Calu3 (cell line): ENCODE measurements at places on chromosomes 2 and 18.

DNA sequence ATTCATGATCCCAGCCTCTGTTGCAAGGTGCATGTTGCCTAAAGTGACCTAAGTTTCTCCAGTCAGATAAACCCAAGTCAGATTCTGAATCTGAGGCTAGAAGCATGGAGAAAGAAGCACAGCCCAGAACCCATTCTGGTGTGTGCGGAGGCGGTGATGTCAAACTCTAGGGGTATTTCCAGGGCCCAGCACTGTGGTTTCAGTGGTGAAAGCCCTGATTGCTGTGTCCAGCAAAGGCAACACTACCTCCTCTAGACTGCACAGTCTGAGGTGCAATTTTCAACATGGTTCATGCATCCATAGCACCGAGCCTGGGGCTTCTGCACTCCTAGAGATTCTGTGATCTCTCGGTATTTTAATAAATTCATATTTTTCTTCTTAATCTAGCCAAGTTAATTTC, 264.8 kb upstream of the KLHL29 start:
- DNase-seq = no peak

DNA sequence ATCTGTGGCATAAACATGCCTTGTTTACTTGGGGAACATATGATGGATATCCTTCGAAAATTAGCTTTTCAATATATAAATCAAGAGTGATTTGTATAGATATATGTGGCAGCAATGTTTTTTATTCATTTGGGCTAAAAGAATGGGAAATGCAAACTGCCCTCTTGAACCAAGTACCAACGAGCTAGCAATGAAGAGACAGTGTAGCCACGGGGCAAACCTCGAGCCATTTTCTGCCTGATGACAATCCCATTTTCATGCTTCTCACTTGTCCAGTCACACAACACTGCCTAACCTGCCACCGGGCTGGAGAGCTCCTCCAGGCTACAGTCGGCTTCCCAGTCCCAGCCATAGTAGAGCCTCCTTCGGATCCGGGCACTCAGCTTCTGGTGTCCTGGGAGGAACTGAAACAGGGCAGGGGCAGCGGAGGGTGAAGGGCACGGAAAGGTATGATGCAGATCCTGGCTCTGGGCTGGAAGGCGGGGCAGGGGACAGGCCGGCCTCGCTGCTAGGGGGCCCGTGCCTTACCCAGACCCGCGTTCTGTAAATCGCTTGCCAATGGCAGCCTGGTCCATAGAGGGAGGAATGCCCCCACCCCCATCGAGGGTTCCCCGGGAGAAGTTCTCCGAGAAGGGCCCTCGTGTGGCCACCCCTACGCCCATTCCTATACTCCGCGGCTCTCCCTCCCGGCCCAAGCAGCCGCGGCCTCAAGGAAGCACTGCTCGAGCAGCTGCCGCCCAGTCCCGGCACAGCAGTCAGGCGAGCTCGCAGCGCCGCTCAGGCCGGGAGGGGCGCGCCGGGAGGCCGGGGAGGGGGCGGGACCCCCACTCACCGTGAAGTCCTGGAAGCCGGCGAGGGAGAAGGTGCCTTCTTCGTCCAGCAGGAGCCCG, 552 bp downstream of the CNPPD1 start:
- peak; percentile 60 for DNase-seq

GRCh38 chr2:157751462-157752058, 122.9 kb upstream of the ACVR1C start:
- DNase-seq = no peak

GRCh38 chr2:10970666-10971065, 58.9 kb downstream of the KCNF1 start:
- DNase-seq = no peak

DNA sequence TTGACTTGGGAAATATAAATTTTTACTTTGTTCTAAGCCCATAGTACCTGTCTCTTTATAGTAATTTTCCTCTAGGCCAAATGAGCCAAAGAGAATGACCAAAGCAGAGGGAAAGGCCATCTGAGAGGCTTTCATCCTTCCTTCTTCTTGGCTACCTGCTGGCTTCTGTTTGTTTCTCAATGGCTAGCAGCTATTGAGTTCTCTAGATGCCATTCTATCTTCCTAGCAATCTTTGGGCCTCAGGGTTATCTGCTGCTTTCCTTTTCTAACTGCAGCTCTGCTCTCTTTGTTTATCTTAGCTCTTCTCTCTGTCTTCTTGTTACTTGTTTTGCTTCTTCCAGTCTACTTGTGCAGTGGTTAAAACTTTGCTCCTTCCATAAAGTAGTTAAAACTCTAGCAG, 601.1 kb upstream of the NRXN1 start:
- no peak for DNase-seq

- no peak for DNase-seq
These were observed 43.4 kb downstream of the UPP2 start for GRCh38 chr2:158144914-158145625.

DNA sequence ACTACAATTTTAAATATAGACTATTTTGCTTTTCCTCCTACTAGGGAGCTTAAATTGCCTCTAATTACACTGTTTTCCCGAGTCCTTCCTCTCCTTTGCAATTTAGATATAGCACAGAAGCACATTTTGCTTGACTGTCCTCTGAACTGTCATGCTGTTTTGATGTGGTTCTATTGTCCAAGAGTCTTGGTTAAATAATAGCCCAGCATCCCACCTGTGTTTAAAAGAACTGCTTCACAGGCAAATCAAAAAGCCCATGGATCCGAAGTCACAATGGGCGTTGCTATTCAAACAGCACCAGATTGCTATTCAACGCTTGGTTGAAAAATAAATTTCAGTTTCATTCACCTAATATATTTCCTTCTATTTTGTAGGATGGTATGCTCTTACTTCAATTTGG, 22.3 kb upstream of the ACTR3 start:
- DNase-seq = no peak

- no peak for DNase-seq
These were observed 8.4 kb upstream of the NMI start for GRCh38 chr2:151297882-151298281.

GRCh38 chr2:184598316-184599053, at the start of gene ZNF804A:
Gene ZNF804A, plus strand, starts transcription at chr2:184598529. Its CDS starts 431 bp downstream, at chr2:184598960.
- DNase-seq = peak; percentile 40

DNA sequence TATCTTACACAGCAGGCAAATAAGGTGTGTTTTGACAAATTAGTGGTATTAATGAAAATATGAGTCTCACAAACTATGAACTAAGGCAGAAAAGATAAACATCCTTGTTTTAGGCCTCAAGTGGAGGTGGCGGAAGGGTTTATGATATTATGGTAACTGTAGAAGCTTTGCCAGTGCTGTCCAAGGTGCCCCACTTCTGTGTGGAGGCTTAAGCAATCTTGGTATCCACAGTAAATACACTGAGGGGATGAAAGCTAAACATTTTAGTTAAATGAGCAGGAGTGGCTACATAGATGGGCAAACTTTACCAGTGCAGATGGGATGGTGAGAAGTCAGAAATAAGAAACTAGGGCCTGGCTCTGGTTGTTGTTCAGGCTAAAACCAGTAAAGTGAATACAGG, 84.7 kb downstream of the BARD1 start:
- no peak for DNase-seq

- DNase-seq = no peak
These were observed 118.4 kb downstream of the SH3BP4 start for GRCh38 chr2:235070063-235070706.

DNA sequence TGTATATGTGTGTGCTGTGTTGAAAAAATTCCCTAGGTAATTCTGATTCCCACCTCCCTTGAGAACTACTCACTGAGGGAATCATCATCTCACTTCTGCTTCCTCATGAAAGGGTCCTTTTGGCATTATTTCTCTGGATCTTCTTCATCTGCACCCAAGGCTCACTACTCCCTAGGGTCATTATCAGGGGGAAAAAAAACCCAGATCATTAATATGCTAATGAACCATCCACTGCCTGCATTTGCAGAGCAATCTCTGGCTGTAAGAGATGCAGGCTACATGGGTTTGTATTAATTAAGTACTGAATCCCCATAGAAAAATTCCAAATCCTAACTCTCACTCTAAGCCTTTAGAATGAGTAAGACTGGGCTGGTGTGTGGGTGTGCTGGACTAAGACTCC, 68.0 kb upstream of the IGFBP5 start:
- DNase-seq = no peak

GRCh38 chr18:80197528-80197927, 49.8 kb downstream of the PARD6G start:
- no peak for DNase-seq

- DNase-seq = no peak
These were observed 61.3 kb upstream of the FHL2 start for GRCh38 chr2:105460048-105460732.

- DNase-seq = no peak
These were observed 79.6 kb downstream of the MIB1 start for GRCh38 chr18:21820033-21820810.

- no peak for DNase-seq
These were observed 73.3 kb downstream of the NDUFA10 start for GRCh38 chr2:239951825-239952224.

DNA sequence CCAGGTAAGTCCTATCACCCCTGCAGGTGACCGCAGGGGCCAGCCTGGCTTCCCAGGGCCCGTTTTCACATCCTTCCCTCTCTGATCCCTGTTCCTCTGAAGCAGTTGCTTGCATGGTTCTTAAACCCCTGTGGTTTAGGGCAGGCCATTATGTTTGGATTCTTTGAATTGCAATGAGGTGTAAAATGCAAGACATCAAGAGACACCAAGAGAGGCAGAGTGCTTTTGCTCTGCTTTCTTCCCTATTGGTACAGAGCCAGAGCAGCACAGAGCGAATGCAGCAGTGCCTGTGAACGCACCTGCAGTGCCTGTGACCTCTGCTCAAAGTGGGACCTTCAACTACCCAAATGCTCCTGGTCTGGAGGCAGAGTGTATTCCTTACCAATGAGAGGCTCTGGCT, 7.6 kb downstream of the RFX8 start:
- no peak for DNase-seq

DNA sequence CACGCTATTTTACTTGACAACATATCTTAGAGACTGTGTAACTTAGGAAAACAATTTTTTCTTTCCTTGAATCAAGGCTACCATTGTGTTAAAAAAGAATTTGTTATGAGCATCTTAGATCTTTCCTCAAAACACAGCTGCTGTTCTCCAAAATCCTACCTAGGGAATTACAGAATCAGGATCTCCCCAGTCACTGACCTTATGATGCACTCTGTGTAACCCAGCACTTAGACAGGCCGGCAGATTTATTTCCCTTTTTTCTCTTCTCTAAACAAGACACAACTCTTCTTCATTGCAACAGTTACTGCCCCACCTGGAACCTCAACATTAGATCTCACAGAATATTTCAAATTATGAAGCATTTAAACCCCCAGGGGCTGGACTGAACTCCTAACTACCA, 13.5 kb upstream of the C2orf15 start:
- DNase-seq = no peak

DNA sequence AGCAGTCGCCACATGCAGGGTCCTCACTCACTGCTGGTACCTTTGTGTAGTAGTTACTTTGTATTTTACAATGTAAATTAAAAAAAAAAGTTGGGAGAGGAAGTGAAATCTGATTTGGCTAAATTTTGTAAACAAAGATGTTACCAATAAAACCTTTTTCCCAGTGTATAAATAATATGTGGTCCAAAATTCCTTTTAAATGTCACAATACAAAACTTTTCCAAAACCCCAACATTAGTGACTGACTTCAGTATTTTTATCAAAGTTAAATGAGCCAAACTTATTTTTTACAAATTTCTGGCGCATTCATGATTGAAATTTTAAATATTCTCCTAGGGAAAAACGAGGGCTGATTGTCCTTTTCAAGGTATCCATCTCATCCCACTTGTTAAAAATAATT, 239.9 kb downstream of the AGAP1 start:
- DNase-seq = no peak

- DNase-seq = no peak
These were observed 773 bp downstream of the CMPK2 start for GRCh38 chr2:6864923-6865345.

DNA sequence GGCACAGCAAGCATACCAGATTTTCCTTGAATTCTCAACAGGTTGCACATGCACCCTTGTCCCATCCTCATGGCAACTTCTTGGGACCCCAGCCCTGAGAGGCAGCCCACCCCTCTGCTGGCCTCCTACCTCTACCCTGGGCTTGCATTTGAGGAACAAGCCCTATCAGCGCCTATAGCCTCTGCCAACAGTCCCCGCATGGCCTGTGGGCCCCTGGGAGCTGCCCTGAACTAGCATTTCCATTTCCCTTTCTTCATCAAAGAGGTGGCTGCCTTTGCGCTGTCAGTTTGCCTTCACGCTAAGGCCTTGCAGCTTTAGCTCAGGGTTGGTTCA, 5.4 kb upstream of the ZAP70 start:
- DNase-seq = no peak

DNA sequence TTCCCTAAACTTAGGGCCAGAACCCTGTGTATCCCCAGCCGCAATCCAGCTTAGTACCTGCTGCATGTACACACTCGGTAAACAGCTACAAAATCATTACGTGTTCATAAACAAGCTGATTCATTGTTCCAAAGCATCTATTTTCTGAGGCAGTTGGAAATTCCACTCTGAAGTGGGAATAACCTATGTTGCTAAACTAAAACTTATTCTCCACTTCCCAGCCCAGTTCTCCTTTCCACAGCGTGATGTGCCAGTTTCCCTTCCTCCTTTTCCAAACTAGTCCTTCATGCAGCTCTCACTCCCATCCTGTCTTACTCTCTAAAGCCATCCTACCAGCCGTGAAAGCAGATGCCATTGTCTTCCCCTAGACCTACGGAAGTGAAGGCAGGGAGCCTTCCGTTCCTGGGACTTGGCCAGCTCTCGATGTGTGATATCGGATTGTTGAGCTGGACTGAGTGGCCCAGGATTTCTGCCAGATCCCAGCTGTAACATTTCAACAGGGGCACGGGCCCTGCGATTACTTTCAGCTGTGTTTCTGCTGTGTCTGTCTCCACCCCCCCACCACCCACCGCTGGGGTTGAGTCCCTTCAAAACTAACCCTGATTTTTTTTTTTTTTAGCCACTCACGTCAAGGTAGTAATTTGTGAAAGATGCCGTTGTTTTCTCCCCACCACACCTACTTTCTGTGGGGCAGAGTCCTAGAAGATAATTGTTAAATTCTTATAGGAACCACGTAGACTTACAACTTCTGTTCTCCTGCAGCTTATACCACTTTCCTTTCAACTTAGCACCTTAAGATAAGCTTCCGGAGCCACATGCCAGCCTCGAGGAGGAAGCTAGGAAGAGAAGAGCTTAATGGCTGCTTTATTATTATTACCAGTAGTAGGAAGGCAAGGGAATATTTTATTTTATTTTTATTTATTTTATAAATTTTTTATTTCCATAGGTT, 100.9 kb downstream of the CRIM1 start:
- DNase-seq = no peak

DNA sequence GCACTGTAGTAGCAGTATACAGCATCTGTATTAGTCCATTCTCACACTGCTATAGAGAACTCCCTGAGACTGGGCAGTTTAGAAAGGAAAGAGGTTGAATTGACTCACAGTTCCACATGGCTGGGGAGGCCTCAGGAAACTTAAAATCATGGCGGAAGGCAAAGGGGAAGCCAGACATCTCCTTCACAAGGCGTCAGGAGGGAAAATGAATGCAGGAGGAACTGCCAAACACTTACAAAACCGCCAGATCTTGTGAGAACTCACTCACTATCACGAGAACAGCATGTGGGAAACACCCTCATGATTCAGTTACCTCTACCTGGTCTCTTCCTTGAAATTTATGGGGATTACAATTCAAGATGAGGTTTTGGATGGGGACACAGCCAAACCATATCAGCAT, 25.4 kb downstream of the MAP4K4 start:
- DNase-seq = no peak
